GM06990 (cell line): ENCODE measurements at places on chromosomes 7 and 10.

DNA sequence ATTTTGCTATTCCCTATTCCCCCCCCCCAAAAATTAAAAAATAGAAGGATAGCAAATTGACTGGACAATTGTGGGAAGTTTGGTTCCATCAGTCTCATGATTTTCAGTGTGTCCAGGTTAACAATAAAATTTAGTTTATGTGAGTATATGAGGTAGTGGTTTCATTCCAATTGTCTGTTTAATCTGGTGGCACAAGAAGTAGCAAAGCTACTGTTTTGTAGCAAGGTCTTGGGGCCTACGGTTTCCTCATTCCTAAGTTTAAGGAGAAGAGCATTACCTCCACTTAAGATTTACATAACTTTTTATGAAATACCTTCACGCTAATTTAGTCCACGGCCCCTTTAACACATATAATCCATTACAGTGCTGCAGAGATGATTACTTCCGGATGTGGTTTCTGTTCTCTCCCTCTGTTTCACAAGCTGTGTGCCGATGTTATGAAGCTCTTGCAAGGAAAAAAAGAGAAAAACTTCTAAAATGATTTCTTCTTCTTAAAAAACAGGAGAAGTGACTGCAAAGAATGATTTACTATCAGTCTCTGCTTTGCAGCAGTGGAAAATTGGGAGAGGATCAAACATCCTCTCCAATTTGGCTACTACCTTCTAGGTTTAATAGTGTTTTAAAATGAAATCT, 32.7 kb upstream of the NPVF start:
- peak; percentile 13 for DNase-seq

- DNase-seq, result no peak
These were observed 260.3 kb downstream of the ARHGAP12 start for GRCh38 chr10:31668326-31668725.

- no peak for DNase-seq
These were observed 185.4 kb downstream of the SEC23IP start for GRCh38 chr10:120077707-120078492.

DNA sequence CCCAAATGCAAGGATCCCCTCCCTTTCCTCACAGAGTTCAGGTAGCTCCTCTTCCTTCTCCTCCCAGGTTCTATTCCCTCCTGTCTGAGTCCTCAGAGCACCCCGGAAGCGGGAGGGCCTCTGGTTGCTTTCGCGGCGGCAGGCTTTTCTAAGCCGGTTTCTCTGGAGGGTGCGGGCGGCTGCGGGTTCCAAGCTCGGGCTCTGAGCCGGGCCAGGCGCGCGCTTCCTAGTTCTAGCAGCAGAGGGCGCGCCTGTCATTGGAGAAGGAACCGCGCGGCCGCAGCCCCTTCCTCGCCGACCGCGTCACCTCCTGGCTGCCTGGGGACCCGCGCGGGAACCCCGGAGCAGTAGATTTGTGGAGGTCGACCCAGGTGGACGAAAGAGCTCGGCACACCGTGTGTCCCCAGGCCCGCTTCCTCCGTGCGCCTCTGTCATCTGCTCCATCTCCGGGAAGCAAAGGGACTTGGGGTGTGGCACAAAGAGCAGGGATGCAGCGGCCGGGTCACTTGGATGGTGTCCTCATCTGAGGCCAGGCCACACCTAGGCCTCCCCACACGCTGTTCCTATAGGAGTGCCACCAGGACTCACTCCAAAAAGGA, 389.0 kb upstream of the PODXL start:
- peak; percentile 43 for DNase-seq

GRCh38 chr10:3486346-3487065, 298.5 kb downstream of the KLF6 start:
- DNase-seq, result no peak

- no peak for DNase-seq
These were observed 29.5 kb upstream of the LEP start for GRCh38 chr7:128211626-128212025.

- DNase-seq, result no peak
These were observed 144.6 kb downstream of the ST7 start for GRCh38 chr7:117097860-117098259.

GRCh38 chr10:37534166-37534565, 323.2 kb downstream of the ZNF248 start:
- no peak for DNase-seq

- no peak for DNase-seq
These were observed 38.4 kb upstream of the PLXNA4 start for GRCh38 chr7:132614428-132615318.
